ENCODE measurements at places on chromosomes 5 and 9.

GRCh38 chr5:8912106-8912505 is 633.8 kb downstream of the SEMA5A start:
- peak; percentile 66 for DNase-seq

GRCh38 chr5:118548761-118549720 is 439.3 kb downstream of the DTWD2 start:
- peak; percentile 28 for DNase-seq

DNA sequence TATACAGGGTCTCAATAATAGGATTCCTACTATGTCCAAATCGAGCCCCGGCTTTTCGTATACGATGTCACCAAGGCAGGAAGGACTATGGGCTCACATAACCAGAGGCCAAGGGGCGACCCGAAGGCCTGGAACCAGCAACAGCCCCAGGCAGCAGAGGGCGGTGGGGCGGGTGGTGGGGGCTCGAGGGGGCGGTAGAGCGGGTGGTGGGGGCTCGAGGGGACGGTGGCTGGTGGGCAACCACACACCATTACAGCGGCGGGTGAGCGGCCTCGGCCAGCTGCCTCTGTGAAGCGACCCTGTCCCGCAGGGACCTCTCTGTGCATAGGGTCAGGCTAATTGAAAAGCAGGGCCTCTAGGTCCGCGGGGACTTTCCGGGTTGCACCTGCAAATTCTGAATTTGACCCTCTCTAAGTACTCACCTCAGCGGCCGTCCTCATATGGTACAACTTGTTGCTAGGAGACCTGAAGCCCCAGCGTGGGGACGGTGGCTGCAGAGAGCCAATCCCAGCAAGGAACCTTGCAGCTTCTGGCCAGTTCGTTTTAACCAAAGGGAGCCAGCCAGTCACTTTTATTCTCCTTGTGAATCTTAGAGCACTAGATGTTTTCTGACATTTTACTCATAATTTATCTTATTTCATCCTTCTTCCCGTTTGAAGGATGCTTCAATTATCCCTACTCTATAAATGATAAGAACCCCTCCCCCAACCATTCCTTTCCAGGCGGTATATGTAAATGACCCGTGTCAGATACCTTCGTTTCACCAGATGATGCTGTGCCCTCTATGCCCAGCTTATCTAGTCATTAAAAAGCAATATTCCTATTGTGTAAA is at the start of gene NME5:
TSS of gene NME5 (minus strand) at position 480 of the 832 bp plus-strand sequence. CDS start 648 bp downstream, outside the sequence.
- peak; percentile 40 for DNase-seq

DNA sequence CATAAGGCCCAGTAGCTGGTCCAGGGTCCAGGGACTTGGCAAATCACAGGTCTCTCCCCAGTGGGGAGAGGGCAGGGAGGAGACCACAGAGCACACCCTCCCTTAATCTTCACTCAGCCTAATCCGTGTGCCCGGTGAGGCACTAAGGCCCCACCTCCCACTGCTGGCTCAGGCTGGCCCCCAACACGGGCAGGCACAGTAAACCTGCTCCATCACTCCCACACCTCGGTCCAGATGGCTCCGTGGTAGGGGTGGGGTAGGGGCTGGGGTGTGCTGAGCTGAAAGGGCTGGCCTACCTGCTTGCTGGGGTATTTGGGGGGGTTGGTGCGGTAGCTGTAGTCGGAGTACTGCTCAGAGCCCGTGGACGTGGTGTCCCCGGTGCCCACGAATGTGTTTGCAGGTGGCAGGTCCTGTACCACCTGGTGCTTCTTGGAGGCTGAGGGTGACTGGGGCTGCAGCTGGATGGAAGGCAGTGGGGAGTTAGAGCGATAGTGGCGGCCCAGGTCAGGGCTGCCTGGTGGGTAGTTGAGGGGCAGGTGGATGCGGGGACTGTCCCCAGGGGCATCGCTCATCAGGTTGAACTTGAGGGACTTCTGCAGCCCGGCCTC is 15.2 kb downstream of the PCDH1 start:
- DNase-seq: no peak

- DNase-seq: no peak
Observed at GRCh38 chr5:160471761-160472160, 50.1 kb downstream of the PTTG1 start.

DNA sequence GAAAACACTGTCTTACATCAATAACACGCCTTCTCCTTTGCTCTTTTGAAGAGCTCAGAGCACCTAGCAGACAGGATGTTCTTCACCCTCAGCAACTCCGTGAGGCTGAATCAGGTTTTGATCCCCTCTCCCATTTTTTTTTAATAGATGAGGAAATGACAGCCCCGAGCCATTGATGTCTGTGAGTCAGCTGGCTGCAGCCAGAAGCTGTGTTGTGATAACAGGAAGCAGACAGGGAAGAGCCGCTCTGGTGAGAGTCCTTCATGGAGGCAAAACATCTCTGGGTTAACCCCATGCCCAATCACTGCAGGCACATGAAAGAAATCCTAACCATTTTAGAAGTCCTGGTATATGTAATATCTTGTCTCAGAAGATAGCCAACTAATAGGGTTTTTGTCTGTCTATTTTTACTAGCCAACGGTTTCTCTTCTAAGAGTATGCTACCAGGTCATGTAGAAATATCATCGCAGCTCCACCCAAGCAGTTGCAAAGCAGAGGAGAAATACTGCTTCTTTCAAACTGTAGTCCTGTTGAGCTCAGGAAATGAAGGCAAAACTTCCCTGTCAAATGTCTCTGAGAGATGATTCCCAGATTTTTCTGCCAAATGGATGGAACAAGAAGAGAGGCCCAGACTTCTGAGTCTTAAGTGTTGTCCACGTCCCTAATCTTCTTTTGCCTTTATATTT is 568.9 kb downstream of the CCDC171 start:
- DNase-seq: peak; percentile 56

- DNase-seq: peak; percentile 78
Observed at GRCh38 chr5:122156724-122157325, 27.5 kb downstream of the ZNF474 start.

GRCh38 chr9:4098031-4098430 is 201.8 kb downstream of the GLIS3 start:
- DNase-seq: no peak

DNA sequence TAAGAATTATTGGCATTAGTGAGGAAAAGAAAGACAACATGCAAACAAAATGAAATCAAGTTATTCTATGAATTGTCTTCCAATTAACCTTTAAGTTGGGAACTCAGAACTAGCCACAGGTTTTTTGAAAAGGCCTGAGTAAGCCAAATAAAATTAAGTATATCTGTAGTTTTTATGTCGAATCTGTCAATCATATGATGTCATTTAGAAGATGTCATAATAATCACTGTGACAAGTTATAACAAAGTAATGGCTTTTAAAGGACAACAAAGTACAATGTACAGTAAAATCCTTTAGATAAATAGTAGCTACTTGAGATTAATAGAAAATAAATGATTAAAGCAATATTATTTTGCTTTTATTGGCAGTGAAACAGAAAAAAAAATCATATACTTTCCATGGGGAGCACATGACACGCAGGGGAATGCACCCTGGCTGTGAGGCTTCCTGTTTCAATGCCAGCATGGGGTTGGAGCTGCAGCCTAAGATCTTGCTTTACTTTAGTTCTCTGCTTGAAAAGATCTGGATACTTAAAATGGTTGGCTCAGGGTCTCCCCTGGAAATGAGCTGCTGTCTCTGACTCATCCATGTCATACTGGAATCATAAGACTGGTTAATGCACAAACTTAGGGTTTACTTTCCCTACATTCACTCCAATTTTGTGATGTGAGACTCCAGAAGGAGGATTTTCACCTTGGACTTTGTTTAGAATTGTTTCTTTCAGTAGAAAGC is 284.3 kb downstream of the TAF11L14 start:
- no peak for DNase-seq

- DNase-seq: peak; percentile 21
Observed at GRCh38 chr9:2234371-2234893, 219.3 kb downstream of the SMARCA2 start.

GRCh38 chr5:3187771-3188425 is 407.7 kb upstream of the IRX1 start:
- no peak for DNase-seq

DNA sequence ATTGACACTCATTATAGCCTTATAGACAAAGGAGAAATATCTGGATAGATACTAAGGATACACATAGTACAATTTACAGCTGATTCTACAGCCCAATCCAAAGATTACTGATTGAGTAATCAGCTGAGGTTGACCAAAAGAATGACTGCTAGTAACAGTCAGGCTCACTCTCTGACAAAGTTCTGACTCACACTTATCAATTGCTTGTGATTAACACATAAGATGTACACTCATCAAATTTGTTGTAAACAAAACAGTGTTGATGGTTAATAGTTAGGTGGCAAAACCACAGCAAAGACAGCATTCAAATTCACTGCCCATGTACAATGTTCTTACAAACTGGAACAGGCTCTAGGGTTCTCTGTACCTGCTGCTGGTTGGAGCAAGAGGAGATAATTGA is 422.7 kb downstream of the TLE1 start:
- peak; percentile 78 for DNase-seq

DNA sequence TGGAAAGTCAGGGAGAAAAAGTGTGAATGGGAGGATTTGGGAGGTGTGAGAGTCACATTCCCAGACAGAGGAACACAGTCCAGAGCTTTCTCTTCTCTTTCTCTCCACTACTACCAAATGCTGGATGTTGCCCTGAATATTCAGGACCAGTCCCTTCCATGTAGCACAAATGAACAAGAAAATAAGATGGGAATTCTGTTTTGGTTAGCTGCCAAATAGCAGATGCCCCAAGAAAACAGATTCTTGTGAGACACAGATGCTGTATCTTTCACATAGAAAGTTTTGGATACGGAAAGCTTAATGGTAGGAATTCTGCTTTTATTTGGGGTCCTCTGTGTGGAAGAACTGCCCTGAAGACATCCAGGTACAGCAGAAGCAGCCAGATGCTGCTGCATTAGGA is 37.8 kb downstream of the PRLR start:
- no peak for DNase-seq

DNA sequence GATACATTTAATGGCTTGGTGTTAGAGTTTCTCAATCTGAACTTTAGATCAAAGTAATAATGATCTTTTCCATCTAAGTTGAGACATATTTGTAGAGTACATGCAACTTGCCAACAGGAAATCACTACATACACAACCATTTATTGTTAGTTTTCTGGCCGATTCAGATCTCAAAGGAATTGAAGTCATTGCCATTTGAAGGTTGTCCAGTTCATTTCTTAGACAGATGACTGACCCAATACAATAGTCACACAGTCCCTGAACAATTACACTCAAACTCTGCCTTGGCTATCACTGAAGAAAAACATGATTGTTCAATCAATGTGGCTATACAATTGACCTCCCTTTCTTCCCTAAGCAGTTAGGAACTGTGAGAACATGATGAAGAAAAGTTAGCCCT is 753.2 kb upstream of the RIOK2 start:
- DNase-seq: no peak

DNA sequence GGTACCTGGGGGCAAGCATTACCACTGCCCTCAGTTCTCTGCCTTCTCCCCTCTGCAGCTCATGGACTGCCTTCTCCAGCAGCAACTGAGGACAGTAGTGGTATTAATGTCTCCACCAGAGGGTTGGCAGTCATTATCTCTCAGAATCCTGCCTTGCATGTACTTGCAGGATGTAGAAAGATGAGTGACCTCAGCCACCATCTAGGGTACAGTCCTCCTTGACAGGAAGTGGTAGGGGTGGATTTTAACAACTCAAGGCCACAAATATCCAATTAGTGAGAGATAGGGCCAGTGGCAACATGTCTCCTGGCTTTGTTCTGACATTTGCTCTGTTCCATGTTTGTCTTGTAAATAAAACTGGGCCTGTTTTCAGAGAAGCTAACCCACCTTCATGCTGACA is 47.2 kb downstream of the F2R start:
- no peak for DNase-seq

GRCh38 chr5:168885324-168886120 is 306.4 kb upstream of the PANK3 start:
- DNase-seq: no peak

DNA sequence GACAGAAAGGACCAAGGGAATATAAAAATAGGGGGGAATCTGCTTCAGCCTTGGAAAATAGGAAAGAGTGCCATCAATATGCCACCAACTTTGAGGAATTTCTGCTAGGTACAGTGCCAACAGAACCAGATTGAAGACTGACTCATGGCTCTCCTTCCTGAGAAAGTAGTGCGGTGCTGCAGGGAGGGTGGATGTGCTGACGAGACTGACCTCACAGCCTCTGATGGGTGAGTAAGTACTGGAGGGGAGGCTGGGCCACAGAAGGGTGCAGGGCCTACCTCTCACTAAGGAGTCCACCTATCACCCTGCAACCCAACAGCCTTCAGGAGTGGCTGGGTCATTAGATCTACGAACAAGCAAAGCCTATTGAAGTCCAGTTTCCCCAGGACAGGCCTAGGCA is 187.6 kb downstream of the GABBR2 start:
- DNase-seq: peak; percentile 92

- no peak for DNase-seq
Observed at GRCh38 chr5:157971571-157972216, 112.7 kb upstream of the CLINT1 start.

DNA sequence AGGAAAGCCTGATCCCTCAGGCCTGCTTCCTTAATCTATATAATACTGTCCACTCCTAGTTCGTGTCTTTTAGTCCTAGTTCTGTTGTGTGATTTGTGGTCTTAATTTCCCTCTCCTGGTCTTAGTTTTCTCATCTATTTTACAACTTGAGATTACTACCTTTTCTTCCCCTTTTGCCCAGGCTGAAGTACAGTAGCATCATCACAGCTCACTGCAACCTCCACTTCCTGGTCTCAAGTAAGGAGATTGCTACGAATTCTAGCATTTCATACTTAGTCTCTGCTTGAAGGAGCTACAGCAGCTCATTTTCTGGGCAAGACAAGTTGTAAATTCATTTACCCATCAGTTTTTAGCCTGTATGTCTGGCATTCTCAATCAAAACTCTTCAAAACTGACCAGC is 5.5 kb downstream of the TRIM32 start:
- no peak for DNase-seq

DNA sequence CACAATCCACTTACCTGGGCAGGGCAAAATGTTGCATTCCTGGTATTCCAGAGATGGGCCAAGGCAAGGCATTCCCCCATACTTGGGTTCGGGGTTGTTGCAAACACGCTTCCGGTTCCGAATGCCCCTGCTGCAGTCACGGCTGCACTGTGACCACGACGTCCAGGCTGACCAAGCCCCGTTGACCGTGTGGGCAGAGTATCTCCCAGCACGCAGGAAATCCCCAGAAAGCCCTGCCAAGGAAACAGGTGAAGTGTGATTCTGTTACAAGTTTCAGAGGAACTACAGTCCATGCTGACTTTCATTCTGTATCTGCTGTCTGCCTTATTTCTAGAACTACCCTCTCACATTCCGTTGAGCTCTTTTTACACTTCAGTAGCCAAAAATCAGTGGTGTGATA is 483.0 kb downstream of the SEMA5A start:
- no peak for DNase-seq

Data from IMR-90 (cell line).